ENCODE measurements at places on chromosomes 6 and 20. TPM values are rescaled to one million over a fixed set of nuclear protein-coding genes. Genes with fewer than 3 reads are reported as not detected.

FRS3 gene
- total RNA-seq: 7.3 TPM

RBPJL gene
- not detected for total RNA-seq

ESR1 gene
- total RNA-seq: 7.3 TPM

FOXS1 gene
- total RNA-seq: 1.9 TPM

CALHM4 gene
- not detected for total RNA-seq

ADGRB3 gene
- total RNA-seq: 3.0 TPM

RIMS1 gene
- not detected for total RNA-seq

PAQR8 gene
- 11.3 TPM for total RNA-seq

SYTL3 gene
- 48.3 TPM for total RNA-seq

PACRG gene
- total RNA-seq: 2.0 TPM

BEND6 gene
- total RNA-seq: 1.0 TPM

ZBTB2 gene
- 14.8 TPM for total RNA-seq

FAM83B gene
- not detected for total RNA-seq

MAP3K5 gene
- total RNA-seq: 39.3 TPM

TBXT gene
- not detected for total RNA-seq

PDE10A gene
- total RNA-seq: 10.6 TPM

RNF182 gene
- total RNA-seq: not detected

SUMO4 gene
- 19.7 TPM for total RNA-seq

RIPOR3 gene
- total RNA-seq: 22.8 TPM

SIRPD gene
- total RNA-seq: 2.6 TPM

PDYN gene
- total RNA-seq: not detected

HLA-DQB2 gene
- total RNA-seq: 18.3 TPM

OLIG3 gene
- not detected for total RNA-seq

GHRH gene
- total RNA-seq: not detected

SEMG2 gene
- total RNA-seq: not detected
